RPMI8226 (cell line): ENCODE measurements at places on chromosomes 11 and 22.

DNA sequence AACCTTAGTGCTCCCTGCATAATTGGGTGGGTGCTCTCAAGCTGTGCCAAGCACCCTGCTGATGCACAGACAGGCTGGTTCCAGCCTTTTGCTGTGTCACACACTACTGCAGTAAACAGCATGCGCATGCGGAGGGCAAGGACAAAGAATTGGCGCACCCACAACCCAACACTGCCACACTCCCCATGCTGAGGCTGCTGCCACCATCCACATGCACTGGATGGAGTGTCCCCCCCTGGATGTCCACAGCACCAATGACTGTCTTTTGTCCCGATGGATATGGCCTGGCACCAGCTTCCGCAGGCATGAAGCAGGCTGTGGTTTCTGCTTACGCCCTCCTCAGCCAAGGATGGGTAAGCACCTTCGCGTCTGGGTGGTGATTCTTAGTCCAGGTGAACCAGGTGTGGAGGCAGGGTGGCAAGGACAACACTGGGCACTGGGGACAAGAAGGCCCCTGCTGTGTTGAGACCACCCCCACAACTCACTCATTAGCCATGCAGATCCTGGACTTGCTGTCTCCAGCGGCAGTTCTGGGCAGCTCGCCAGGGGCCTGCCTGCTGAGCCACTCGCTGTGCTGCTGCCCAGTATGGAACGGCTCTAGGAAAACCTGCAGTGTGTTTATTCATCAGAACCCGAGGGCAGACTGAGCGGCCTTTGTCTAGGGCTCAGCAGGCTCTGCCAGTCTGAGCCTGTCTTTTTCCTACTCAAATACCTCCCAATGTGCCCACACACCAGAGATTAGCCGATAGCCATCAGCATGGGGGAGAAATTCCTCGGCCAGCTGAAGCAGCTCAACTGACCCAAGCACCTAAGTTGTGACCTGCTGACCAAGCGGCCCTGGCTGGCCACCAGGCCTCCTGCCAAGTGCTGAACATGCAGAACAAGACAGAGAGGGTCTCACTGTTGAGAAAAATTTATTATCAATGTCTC, 8.2 kb upstream of the NAP1L4 start:
- DNase-seq: no peak

DNA sequence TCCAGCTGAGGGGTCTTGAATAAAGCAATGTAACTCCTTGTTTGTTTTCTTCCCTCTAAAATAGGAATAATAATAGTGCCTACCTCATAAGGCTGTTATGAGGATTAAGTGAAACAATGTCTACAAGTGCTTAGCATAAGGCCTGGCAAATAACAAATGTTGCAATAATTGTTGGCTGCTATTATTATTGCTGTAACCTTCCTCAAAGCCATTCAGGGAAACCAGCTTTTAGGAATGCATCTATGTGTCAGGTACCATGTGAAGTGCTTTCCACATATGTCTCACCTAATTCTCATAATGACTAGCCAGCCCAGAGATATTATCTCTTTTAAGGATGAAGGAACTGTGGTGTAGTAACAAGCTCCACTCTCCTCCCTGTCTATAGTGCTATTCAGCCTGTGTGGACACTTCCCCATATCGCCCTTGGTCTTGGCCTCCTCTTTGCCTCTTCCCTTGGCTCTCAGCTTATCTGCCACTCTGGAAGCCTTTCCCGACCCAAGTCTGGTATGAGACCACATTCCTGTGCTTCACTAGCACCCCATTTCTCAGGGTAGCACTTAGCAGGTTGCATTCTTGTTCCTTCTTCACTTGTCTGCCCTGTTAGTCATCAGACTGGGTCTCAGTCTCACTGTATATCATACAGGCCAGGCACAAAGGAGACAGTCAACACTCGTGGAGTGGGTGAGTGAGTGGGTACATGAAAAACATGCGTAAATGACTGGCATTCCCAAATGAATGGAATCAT, 23.8 kb downstream of the CSNK2A3 start:
- DNase-seq: no peak

DNA sequence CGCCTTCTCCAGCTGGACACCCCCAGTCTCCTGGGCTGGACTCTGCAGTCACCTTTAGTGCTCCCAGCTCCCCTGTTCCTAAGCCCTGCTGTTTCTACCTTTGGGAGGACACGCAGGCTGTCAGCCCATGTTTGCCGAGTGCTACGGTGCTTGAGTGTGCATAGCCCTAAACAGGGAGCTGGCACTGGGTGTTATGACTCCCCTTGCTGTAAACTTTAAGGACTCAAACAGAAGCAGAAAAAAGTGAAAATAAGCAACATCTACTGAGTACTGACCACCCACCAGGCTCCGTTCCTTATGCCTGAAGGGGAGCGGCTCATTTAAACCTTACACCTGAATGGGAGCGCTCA, 7.3 kb upstream of the APOBEC3B start:
- DNase-seq: no peak

DNA sequence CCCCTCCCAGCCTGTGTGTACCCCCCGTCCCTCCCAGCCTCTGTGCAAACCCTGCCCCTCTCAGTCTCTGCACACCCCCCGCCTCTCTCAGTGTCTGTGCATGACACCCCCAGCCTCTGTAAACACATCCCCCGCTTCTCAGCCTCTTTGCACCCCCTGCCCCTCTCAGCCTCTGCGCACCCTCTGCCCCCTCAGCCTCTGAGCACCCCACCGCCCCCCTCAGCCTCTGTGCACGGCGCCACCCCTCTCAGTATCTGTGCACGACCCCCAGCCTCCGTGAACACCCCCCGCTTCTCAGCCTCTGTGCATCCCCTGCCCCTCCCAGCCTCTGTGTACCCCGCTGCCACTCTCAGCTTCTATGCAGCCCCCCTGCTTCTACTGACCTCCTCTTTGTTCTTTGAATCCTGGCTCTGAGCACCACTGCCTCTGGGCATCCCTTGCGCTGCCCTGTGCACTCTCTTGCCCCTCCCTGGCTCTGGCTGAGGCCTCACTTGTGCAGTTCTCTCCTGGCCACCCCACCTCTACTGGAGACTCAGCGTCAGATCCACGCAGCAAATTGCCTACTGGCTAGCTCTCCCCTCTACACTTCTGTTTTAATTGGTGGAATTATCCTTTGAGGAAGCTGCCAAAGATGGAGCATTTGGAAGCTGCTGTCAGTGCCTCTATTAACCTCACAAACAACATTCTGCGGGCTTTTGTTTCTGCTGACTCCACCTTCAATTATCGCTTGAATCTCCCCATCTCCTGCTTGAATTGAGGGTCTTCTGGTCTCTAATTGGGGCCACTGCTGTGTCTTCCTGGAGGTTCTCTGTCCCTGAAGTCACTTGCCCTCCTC, 838.6 kb downstream of the TBC1D22A start:
- DNase-seq: no peak

- no peak for DNase-seq
These were observed 361 bp downstream of the SRPRA start for GRCh38 chr11:126268361-126268707.

DNA sequence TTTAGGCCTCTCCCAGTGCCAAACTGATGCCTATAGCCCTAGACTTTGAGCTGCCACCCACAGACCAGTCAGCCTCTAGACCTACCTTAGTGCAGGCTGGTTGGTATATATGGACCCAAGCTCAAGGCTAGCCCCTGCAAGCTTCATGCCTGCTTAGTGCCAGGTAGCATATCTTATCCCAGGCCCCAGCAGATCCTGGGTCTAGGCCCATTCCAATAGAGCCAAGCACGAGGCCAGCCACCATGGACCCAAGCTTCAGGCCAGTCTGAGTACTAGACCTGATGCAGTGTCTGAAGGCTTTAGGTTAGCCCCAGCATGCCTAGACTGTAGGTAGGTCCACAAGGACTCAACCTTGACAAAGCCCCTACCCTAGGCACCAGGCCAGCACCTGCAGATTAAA, 1081.7 kb downstream of the JRKL start:
- no peak for DNase-seq

GRCh38 chr11:68008381-68009337, 1.5 kb upstream of the ALDH3B1 start:
- DNase-seq: peak; percentile 99
